Progenitor cell of endocrine pancreas (in vitro differentiated cells): ENCODE measurements at places on chromosomes 2 and 18.

- no peak for DNase-seq
Observed at GRCh38 chr2:234453216-234453615, 43.7 kb downstream of the ARL4C start.

DNA sequence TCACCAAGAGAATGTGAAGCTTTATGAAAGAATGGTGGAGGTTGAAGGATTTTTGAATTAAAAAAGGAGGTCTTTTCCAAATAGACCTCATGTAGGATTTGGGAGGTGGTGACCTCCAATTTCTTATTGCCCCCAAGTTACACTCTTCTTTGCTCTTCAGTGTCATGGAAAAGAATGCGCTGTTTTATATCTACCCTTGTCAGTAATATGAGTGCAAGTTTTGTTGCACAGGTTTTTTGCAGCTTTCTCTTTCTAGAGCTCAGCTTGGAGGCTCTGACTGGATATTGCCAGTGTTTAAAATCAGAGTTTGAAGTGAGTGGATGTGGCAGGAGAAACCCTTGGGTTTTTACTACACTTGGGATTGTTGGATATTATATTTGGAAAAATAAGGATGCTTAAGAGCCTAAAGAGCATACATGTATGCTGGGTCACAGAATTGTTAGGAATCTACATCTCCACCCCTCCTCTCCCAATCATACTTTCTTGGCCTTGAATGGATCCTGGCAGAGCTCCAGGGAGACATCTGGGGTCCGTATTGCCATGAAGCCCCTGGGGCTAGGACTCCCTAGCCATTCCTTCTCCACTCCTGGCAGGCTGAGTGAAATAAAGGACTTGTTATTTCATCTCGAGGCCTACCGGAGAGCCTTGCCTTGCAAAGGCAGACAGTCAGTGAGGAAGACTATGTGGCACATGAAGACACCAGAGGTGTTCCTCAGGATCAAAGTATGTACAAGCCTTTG, 43.8 kb downstream of the APOB start:
- DNase-seq: no peak

DNA sequence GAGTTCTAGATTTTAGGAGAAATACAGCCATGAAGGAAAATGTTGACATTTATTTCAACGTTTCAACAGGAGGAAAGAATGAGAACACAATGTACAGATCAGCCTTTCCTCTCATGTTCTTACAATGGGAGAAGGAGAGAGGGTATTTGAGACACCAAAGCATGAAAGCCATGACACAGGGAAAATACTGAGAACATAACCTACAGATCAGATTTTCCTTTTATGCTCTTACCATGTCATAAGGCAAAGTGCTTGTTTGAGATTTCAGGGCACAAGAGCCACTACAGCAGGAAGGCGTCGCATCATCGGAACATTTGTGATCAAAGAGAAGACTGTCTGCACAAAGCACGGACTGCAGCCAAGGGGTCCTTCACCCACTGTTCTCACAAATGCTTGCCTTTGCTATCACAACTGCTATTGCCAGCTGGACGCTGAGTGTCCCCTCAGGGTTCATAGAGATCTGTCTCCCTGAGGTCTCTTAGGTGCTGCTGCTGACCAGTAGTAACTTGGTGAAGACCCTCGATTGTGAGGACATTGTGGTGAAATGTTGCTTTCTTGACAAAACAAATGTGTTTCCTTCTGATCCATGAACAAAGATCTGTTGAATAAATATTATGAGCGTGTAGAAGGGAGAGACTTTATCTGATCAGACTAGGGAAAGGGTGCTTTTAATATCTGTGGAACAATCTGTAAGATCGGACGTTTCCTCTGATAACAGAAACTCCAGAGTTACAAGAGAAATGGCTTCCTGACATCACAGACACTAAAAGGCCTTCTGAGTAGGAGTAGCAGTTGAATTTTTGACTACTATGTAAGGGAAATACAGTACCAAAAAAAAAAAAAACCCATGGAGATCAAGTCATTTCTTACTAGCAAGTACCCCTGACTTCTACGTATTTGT, 6.4 kb upstream of the IL1RL1 start:
- no peak for DNase-seq

GRCh38 chr2:3449086-3449485, 69.6 kb downstream of the TRAPPC12 start:
- no peak for DNase-seq

GRCh38 chr2:98804265-98804650, 73.3 kb upstream of the MGAT4A start:
- no peak for DNase-seq

DNA sequence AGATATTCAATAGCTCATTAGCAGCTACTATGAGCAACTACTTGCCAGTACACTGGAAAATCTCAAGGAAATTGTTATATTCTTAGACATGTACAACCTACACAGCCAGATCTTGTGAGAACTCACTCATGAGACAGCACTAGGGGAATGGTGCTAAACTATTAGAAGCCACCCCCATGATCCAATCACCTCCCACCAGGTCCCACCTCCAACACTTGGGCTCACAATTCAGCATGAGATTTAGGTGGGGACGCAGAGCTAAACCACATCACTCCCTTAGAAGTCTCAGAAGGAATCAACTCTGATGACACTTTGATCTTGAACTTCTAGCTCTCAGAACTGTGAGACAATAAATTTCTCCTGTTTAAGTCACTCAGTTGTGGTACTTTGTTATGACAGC, 418.3 kb upstream of the SPHKAP start:
- no peak for DNase-seq

DNA sequence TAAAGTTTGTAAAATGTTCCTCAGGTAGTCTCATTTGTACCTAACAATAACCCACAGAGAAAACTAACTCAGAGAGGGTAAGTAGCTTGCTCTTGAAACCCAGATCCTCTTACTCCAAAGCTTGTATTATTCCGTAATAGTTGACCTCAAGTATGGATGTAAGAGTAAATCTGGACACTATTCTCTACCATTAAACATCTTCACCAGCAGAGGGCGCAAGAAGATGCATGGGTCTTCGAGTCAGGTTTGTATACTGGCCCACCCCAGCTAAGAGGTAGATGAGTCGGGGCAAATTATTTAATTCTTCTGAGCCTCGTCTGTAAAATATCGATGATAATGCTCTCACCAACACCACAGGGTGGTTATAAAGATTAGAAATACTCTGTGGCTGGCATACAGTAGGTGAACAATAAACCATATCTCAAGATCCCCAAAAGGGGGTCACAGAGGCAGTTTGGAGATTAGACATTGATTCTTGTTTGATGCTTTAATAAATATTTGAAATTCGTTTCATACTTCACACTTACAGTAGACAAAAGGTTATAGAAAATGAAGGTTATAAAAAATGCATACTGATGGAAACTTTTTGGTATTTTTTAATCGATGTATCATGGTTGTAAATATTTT, 3.5 kb upstream of the CABLES1 start:
- DNase-seq: peak; percentile 26

- DNase-seq: no peak
Observed at GRCh38 chr2:116467243-116467642, 1347.2 kb upstream of the DDX18 start.

DNA sequence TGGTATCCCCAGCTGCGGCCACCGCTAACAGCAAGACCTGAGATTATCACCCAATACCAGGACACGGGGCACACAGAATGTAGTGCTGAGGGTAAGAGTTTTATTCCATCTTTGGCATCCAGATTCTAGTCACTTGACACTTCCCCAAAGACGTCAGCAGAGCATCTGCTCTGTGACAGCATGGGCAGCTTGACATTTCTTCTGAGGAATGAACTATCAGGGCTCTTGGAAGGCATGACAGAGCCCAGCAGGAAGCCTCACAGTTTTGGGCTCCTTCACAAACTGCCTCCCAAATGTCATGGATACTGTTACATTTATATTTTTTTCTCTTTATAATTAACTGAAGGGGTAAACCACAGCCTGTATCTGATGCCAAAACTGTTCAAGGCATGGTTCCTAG, 1010.7 kb downstream of the TDRD15 start:
- DNase-seq: no peak
